ENCODE measurements at places on chromosomes 5 and 9.

DNA sequence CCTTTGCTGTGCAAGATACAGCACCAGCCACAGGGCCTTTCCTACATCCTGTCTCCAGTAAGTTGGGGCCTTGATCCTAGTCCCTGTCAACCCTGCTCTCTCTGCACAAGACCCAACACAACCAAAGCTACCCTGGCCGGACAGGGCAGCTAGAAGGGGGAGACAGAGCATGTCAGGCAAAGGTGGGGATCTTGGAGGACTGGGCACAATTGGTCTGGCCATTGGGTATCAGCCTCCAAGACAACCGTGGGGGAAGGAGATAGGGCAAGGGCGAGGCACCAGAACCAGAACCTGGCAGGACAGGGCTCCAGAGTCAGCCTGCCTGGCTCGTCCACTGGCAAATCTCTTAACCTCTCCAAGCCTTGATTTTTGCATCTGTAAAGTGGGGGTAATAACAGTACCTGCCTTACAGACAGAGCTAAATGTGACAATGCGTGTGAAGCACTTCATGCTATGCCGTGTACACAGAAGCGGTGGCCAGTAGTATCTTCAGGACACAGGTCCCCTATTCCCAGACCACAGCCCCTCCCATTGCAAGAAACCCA lies 51.6 kb upstream of the CDKN2AIPNL start:
- no peak for DNase-seq

DNA sequence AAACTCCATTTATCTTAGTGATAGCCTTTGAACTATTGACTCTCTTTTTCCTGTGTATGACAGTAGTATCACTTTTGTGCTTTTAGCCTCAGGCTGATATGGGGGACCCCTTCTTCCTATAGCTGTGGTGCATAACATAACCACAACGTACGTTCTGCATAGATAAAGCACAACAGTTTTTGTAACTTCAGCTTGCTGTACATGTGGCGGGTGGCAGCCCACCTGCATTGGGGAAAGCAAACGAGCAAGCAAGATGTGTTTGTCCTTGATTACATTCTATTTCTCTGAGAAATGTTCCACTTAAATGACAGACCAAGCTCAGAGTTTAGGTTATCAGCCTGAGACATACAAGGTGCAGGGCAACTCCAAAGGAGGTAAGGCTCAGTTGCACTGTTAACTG lies 309.4 kb downstream of the KDM4C start:
- DNase-seq, result no peak

GRCh38 chr9:20289423-20290010 lies 332.8 kb downstream of the MLLT3 start:
- DNase-seq, result no peak

DNA sequence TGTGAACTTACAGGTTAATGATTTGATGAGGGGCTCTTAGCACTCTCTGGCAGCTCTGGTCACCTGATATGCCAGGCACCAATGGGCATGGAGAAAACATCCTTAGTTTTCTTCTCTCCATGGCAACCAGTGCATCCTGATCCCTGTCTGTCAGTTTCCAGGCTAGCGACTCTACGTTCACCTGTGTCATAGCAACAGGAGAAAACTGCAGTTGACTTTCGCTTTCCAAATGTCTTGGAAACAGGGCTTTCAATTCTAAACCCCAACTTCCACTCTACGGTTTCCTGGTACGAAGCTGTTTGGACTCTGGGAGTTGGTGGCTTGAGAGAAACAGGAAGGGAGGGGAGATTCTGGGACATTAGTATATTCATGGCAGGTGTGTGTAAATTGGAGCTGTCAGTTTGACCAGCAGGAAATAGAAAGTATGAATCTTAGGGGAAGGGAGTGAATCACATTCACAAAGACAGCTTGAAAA lies 74.4 kb downstream of the SLC28A3 start:
- no peak for DNase-seq

GRCh38 chr9:90064971-90065370 lies 460.2 kb downstream of the GADD45G start:
- no peak for DNase-seq

Measured in activated CD4-positive, alpha-beta T cell treated with anti-CD3 and anti-CD28 coated beads for 1 hour (primary cell).